Activated CD8-positive, alpha-beta T cell treated with anti-CD3 and anti-CD28 coated beads, Interleukin-2, amount 10 ng/mL, durations not matched to agents 7 days and 5 days (primary cell): ENCODE measurements at places on chromosomes 12 and 14.

DNA sequence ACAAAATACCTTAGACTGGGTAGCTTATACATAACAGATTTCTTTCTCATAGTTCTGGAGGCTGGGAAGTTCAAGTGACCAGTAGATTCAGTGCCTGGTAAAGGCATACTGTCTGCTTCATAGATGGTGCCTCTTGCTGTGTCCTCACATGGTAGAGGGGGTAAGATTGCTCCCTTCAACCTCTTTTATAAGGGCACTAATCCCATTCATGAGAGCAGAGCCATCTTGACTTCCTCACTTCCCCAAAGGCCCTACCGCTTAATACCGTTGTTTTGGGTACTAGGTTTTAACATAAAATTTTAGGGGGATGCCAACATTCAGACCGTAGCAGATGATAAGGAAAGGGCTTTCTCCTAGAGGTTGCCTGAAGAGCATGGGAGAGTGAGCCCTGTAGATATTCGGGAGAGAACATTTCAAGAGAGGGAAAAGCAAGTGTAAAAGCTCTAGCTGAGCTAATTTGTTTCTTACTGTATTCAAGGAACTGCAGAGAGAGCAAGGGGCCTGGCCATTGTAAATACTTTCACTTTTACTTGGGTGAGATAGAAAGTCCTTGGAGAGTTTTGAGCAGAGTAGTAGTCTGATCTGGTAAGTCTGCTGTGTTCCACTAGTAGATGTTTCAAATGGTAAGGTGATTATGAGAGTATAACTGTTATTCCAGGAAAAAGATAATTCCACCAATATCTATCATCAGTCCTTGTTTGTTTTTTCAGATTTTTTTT is 27.3 kb downstream of the FRS2 start:
- DNase-seq = peak; percentile 30

GRCh38 chr14:90235179-90235976 is 21.0 kb upstream of the PSMC1 start:
- DNase-seq = peak; percentile 77

GRCh38 chr14:33348510-33348909 is 409.8 kb downstream of the NPAS3 start:
- DNase-seq = no peak

GRCh38 chr14:74065746-74066575 is 18.3 kb downstream of the ALDH6A1 start:
- DNase-seq = no peak

GRCh38 chr14:93173943-93174395 is 10.7 kb downstream of the MOAP1 start:
- DNase-seq = no peak

GRCh38 chr12:26088998-26089397 is 35.8 kb downstream of the BHLHE41 start:
- DNase-seq = no peak

GRCh38 chr12:108305520-108305919 is 33.6 kb downstream of the CMKLR1 start:
- no peak for DNase-seq

GRCh38 chr14:20490563-20490962 is 14.8 kb upstream of the RNASE10 start:
- no peak for DNase-seq

GRCh38 chr12:79615596-79616560 is 74.9 kb downstream of the PAWR start:
- DNase-seq = no peak

DNA sequence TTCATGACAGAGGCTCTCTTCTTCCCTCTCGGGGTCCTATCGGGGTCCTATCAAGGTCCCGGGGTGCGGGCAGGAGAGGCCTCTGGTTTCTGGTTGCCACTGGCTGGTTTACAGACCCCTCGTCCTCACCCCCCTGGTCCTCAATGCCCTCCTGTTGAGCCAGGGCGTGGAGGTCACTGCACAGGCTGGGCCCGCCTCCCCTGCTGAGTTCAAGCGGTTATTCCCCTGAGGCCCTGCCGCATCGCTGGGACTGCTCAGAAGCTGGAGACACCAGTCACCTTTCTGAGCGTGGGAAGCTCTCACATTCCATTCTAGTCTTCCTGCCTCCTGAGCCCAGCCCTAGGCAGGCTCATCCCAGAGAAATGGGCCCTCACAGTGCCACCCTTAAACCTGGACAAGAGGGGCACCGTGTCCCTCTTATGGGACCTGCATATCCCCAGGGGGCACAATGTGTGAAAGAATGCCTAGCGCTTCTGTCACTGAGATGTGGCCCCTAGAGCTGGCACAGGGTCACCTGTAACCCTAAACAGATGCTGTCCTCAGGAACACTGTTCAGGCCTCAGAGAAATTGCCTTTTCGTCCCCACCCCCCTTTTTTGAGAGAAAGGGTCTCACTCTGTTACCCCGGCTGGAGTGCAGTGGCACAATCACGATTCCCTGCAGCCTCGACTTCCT is 177.7 kb upstream of the RGS6 start:
- no peak for DNase-seq

DNA sequence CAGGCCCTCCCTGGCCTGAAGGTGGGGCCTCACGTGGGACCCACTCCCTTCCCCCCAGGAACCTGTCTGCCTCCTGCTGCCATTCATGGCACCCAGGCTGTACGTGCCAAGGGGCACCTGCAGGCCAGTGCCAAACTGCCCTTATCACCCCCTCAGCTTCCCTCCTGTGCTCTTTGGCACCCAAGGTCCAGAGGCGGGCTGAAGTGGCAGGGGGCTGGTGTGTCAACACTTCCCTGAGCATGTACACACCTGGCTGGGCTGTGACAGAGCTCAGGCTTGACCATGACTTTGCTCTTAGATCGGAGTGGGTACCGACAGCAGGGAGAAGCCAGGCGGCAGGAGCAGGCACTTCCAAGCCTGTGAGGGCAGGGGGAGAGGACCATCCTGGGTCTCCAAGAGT is 41.6 kb downstream of the HSD17B6 start:
- no peak for DNase-seq

GRCh38 chr12:21910657-21911056 is 30.6 kb downstream of the ABCC9 start:
- no peak for DNase-seq

DNA sequence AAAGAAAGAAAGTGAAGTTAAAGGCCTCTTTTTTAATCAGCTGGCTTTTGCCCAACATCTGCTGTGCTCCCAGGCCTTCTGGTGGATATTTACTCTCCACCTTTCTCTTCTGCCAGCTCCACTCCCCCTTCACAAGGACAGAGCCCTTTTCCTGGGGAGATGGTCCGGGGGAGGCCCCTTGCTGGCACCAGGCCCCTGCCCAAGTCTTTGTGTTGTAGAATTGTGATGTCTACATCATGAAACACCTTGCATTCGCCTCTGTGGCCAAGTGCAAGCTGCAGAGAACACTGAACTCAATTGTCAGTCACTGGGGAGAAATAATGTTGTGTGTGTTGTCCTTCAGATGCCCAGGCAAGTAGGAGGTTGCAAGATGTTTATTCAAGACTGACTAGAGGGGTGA is 150.3 kb downstream of the DPF3 start:
- DNase-seq = no peak

DNA sequence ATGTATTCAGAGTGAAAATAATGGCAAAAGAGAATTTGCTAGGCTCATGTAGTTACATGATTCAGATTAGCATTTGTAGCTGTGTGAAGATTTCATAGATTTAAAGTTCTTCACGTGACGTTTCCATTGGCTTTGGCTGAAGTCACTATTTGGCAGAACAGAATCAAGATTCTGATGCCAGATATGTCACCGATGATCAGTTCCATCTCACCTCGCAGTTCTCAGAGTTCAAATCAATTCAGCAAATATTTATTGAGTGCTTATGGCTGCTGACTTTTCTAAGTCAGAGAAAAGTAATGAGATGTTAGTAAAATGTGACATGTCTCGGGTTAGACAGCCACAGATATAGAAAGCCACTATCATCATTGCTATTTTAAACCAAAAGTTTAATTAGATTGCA is 28.4 kb downstream of the ALX1 start:
- DNase-seq = no peak

DNA sequence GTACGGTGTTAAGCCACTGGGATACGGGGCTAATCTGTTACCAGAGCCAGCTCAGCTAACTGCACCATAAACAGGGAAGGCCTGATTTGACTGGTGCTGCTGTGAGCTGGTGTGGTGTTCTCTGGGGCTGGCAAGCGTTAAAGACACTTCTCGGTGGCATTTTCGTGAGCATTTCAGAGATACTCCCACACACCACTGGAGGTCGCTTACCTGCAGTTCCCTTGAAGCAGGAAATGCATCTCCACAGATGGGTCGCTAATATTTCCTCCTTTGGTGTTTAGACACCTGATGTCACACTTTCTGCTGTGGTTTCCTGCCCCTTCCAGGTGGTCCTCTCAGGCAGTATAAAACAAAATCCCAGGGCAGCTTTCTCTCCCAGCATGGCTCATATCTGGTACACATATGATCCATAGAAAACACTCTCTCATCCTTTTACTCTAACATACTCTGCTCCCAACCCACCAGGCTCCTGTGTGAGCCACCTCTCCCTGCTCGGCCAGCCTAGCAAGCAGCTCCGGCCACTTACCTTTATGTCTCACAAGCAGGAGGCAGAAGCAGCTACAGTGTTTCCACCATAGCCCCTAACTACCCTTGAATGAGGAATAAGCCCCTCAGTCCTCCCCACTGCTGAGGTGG is 129.9 kb upstream of the GRIN2B start:
- DNase-seq = peak; percentile 33

DNA sequence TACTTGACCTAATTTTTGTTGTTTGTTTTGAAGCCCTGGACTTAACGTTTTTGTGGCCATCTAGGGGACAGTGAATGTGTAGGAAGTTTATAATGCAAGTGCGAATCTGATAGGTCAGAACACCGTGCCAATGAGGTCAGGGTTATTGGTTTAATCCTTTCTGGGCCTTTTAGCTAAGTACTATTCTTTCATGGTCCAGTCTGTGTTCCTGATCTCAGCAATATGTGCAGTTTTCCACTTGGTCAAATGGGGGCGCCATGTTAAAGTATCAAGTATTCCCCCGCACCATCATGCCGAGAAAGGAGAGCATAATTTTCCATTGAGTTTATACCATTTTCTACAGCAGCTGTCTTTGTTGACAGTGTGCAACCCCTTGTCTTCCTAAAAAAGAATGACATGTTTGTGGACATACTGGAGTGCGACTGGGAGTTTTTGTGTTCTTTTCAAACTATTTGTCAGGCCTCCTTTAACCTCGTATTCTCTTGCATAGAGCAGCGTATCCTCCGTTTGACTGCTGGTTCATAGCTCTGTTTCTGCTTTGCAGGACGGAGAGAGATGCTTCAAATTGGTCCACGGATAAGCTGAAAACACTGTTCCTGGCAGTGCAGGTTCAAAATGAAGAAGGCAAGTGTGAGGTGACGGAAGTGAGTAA is 1.3 kb downstream of the AHSA1 start:
- DNase-seq = peak; percentile 79

- no peak for DNase-seq
These were observed 16.2 kb downstream of the CDK17 start for GRCh38 chr12:96383991-96384390.

- no peak for DNase-seq
These were observed 136.4 kb upstream of the FAR2 start for GRCh38 chr12:29012673-29013072.

- DNase-seq = no peak
These were observed 79.6 kb downstream of the RPL10L start for GRCh38 chr14:46571970-46572369.

DNA sequence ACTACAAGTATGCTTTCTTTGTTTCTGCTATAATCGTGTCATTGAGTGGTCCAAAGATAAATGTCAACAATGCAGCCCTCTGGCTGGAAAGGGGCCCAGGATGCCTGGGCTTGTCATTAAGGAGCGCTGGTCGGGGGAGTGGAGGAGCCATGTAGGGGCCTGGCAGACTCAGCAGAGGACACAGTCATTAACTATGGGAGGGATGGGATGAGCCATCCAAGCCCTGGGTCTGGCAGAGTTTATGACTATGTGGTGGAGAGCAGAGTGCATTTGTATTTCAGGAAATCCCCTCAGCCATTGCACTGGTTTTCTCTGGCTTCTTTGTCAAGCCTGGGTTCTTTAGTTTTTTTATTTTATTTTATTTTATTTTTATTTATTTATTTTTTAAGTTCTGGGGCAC is 243.1 kb downstream of the C12orf75 start:
- DNase-seq = no peak

DNA sequence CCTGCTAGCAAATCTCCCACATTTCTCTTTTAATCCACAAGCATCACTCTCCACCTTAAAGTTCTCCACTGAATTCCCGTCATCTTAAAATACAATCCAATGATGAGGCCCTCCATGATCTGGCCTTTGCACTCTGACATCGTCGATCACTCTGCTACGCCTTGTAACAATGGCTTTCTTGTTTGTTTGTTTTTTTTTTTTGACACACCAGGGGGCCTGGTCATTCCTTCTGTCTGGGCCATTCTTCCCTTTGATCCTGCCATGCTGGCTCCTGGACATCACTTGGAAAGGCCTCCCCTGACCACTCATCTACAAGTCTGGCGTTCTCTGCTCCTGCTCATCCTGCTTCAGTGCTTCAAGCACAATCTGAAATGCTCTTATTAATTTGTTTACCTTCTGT is 233.5 kb downstream of the PPM1H start:
- no peak for DNase-seq

DNA sequence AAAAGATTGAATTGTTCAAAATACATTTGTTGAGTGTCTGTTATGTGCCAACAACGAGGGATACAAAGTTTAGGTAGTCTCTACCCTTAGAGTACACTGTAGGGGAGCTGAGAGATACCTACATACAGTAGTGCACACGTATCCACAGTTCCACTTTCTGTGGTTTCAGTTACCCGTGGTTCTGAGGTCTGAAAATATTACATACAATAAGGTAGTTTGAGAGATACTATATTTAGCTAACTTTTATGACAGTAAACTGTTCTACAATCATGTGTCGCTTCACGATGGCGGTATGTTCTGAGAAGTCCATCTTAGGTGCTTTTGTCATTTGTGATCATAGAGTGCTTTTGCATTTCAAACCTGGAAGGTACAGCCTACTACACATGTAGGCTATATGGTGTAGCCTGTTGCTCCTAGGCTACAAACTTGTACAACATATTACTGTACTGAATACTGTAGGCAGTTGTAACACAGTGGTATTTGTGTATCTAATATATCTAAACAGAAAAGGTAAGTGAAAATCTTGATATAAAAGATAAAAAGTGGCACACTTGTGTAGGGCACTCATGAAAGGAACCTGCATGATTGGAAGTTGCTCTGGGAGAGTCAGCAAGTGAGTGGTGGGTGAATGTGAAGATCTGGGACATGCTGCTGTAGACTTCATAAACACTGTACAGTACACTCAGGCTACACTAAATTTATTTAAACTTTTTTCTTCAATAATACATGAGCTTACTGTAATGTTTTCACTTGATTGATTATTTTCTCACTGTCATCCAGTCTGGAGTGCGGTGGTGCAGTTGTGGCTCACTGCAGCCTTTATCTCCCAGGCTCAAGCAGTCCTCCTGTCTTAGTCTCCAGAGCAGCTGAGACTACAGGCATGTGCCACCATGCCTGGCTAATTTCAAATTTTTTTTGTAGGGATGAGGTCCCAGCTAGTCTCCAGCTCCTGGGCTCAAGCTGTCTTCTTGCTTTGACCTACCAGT is 4.0 kb downstream of the CPSF6 start:
- no peak for DNase-seq
